ENCODE measurements at places on chromosomes 12 and 14.

DNA sequence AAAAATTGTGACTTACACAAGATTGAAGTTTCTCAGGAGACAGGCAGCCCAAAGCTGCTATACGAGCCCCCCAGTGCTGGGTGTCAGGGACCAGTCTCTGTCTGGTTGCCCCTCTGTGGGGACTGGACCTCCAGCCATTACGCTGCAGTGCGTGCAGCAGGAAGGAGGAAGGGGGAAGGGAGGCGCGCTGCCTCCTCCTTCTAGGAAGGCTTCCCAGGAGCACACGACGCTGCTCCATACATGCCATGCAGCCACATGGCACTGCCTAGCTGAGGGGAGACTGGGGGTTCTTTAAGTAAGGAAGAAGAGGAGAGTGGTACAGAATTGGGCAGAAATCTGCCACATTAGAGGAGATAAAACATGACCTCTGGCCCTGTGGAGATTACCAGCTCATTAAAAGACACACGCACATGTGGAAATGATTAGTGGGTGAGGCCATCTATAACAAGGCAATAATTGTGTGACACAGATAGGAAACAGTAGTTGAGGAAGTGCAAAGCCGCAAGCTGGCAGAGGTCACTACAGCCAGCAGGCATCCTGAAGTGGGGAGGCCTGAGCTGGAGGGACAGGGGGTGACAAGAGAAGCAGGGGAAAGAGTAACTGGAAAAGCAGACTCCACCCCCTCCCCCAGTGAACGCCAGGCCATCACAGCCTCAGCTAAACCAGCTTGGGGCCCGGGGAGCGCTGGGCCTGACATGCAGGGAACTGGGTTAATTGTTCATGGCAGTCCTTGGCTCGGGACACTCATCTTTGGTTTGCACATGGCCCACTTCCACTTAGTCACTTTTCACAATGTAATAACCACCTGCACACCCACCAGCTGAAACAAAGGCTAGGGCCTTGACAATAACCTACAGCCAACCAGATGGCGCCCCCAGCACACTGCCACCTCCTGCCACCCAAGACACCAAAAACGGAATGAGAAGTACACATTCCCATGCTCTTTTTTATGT, 39.6 kb downstream of the CCDC88C start:
- no peak for DNase-seq

- DNase-seq, result no peak
Measured at GRCh38 chr14:94659901-94660300, 47.7 kb downstream of the SERPINA3 start.

GRCh38 chr12:18139254-18139653, 49.3 kb upstream of the RERGL start:
- no peak for DNase-seq

- DNase-seq, result no peak
Measured at GRCh38 chr12:81416571-81416970, 338.7 kb downstream of the ACSS3 start.

DNA sequence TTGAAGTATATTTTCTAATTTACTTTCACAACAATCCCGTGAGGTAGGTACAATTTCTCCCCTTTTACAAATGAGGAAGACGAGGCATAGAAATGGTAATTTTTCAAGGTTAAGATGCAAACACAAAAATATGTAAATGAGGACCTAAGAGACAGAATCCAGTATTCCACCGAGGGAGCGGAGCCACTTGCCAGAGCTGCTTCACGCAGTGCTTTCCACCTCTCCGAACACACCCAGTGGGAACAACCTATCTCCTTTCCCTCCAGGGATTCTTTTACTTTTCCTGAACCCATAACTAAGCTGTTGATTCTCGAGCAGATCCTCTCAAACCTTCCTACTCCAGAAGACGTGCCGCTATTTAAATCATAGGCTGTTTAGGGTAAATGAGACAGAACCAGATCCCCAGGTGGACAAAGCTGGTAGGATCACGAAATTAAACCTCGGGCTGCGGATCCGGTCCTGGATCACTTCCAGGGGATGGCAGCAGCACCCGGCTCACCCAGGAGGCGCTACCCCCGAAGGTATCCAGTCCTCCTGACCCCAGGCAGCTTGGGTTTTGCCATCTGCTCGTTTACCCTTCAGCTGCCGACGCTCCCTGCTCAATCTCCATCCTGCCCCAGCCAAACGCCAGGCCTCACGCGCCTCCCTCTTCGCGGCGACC, 1.5 kb downstream of the DDHD1 start:
- DNase-seq, result no peak

DNA sequence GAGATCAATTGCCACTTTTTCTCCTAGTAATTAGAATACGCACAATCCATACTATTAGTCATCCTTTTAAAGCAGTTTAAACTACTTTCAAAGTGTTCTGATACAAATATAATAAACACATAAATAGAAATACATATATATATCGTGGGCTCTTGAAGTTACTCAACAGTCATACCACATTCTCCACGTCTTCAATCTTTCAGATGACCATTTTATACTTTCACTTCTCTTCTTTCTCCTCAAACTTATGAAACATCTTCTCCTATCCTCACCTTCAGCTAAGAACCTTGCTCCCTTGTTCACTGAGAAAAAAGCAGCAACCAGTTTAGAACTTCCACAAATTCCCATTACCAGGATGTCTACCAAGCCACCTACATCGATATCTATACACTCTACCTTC, 19.2 kb downstream of the CEP290 start:
- DNase-seq, result no peak

DNA sequence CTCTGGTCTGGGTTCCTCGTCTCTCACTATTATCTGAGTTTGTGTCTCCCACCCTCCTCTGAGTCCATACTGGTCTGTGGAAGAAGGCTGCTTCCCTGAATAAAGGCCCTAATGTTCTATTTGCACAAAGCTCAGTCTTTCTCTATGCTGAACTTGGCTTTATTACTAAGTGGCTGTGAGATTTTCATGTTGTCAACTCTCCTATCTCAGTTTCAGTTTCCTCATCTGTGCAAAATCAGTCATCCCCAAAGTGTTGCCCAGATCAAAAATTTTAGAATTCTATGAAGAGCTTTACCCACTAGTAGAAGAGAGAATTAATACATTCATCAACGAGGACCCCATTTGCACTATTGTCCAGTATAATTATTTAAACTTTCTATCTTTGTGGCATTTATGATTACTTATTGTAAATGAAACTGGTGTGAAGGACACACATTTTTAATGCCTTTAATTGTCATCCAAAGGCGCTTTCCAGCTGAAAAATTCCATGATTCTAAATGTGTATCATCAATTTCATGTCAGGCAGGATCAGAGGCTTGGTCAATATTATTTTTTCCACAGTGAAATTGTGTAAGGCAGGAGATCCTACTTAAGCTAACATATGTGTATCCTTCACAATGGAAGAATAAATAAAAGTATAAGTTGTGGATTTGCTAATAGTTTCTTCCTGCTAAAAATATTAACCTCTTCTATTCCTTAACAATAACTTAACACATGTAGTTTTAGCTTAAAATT, 79.1 kb upstream of the EEA1 start:
- no peak for DNase-seq

GRCh38 chr14:88950069-88950468, 125.6 kb downstream of the TTC8 start:
- DNase-seq, result no peak

- no peak for DNase-seq
Measured at GRCh38 chr12:15196221-15196620, 25.0 kb downstream of the RERG start.

DNA sequence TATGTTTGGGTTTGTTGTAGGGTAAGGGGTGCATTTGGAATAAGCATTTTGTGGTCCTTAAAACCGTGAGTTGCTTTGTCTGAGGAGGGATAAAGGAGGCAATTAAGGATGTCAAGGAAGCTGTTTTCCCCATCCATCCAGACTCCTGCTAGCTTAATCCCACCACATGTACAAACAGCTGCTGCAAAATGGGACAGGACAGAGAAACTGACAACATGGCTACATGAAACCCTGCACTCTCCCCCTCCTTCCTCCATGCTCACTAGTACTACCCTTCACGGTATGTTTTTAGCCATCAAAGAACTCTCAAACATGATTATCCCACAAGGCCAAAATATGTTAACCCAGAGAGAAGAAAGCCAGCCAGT, 20.6 kb downstream of the ST8SIA1 start:
- no peak for DNase-seq

DNA sequence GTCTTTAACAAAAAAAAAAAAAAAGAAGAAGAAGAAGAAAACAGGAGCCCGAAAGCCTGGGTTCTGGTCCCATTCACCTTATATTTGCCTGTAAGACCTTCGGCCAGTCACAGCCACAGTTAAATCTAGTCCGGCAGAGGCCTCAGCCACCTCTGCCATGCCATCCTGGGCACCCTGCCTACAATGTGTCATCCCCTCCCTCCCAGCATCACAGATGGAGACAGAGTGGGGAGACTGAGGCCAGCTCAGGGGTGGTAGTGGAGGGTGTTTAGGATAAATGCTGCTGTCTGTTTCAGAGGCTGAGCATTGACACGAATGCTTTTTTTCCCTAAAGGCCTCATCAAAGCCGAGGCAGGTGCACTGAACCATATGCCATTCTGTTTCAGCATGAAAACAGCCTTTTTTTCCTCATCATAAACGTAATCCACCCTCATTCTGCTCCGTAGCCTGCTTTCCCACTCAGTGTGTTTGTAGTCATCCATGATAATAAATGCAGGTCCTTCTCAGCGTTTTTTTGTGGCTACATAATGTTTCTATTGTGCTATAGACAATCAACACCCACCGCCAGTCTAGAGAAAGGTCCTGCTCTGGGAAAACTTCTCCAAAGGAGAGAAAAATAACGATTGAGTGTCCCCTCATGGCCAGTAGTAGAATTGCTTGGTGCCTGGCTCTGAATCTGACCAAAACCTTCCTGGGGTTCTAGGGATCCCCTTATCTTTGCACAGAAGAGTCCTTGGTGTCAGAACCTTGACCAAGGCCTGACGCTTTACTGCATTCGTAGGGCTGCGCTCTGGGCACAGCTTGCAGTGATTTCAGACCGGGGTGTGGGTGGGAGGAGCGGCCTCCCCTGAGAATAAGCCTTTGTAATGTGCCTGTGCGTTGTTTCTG, 41.1 kb upstream of the TSPAN9 start:
- DNase-seq, result no peak

- no peak for DNase-seq
Measured at GRCh38 chr14:53538316-53538881, 385.3 kb upstream of the DDHD1 start.

GRCh38 chr12:122094735-122095631, 16.4 kb downstream of the MLXIP start:
- no peak for DNase-seq

GRCh38 chr12:58443981-58444371, 476.3 kb downstream of the LRIG3 start:
- no peak for DNase-seq

GRCh38 chr14:80164991-80165721, 46.1 kb downstream of the DIO2 start:
- peak; percentile 25 for DNase-seq

DNA sequence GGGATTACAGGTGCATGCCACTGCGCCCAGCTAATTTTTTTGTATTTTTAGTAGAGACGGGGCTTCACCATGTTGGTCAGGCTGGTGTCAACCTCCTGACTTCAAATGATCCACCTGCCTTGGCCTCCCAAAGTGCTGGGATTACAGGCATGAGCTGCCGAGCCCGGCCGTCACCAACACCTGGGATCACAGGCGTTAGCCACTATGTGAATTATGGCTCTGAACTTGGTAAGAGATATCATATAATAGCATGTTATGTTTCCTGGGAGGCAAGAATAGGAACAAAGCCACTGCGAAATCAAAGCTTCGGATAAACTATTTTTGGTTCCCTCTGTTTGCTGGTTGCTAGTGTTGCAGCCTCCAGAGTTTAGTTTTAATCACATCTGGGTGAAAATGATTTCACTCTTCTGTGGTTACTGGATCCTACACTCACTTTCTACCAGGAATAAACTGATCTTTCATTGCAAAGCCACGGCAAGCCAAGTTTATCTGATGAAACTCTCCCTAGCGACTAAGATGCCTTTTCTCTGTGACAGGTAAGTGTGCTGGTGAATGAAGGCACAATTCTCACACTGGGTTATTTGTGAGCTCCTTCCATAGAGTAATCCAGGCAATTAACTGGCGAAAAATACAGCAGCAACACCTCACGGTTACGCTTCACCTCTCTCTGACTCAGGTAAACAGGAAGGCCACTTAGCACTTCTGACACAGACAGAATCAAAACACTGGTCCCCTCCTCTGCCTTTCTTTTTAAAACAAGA, 16.7 kb downstream of the SNRNP35 start:
- no peak for DNase-seq

DNA sequence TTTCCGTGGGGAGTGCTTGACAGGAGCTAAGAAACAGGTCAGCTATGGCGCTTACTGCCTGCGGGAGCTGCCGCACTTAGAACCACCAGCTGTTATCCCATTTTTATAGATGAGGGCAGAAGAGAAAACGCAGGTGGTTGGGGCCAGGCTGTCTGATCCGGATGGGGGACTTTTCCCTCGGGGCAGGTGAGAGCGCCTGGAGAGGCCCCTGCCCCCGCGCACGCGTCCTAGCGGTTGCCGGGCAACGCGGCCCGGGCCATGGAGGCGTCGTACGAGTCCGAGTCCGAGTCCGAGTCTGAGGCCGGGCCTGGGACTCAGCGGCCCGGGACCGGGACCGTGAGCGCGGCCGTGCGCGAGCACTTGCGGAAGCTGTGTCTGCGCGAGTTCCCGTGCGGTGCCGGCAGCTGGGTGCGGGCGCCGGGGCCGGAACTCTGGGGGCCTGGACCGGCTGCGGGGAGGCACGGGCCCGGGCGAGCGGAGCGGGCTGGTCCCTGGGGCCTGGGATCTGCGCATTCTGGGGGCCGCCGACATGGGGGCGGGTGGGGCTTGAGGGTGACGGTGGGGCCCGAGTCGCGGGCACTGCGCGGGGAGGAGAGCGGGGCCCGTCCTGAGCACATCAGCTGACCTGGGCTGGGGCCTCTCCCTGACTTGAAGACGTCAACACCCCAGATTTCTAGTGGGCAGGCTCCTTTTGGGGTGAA, at the start of gene LRRC43:
TSS of gene LRRC43 (plus strand) at position 237 of the 701 bp plus-strand sequence. CDS start at position 259, 22 bp downstream.
- DNase-seq, result no peak

DNA sequence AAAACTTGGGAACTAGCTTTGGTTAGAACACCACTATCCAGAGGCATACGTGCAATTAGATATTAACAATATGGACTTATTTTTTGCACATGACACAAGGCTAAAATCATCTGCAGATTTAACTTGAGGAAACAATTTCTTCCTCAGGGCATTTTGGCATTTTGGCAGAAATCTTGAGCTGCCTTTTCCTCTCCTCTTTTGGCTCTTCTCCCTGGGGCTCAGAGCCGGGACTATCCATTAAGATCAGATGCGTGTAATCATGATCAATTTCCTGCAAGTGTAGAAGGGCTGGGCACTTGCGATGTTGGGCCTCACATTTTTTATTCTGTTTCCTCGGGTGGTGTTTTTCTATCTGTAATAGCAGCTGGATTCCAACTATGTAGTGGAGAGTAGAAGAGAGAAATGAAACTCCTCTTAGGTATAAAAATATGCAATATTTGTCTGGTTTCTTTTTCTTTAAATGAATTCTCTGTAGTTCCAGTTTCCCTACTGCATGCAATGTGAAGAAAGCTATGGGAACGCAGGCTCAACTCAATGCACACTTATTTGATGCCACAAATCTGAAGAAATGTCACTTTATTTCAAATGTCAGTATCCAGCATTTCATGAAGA, 1010.8 kb downstream of the FLRT2 start:
- DNase-seq, result no peak

Measured in keratinocyte (primary cell).